ENCODE measurements at places on chromosomes 16 and 17. TPM values are rescaled to one million over a fixed set of nuclear protein-coding genes. Genes with fewer than 3 reads are reported as not detected.

DNA sequence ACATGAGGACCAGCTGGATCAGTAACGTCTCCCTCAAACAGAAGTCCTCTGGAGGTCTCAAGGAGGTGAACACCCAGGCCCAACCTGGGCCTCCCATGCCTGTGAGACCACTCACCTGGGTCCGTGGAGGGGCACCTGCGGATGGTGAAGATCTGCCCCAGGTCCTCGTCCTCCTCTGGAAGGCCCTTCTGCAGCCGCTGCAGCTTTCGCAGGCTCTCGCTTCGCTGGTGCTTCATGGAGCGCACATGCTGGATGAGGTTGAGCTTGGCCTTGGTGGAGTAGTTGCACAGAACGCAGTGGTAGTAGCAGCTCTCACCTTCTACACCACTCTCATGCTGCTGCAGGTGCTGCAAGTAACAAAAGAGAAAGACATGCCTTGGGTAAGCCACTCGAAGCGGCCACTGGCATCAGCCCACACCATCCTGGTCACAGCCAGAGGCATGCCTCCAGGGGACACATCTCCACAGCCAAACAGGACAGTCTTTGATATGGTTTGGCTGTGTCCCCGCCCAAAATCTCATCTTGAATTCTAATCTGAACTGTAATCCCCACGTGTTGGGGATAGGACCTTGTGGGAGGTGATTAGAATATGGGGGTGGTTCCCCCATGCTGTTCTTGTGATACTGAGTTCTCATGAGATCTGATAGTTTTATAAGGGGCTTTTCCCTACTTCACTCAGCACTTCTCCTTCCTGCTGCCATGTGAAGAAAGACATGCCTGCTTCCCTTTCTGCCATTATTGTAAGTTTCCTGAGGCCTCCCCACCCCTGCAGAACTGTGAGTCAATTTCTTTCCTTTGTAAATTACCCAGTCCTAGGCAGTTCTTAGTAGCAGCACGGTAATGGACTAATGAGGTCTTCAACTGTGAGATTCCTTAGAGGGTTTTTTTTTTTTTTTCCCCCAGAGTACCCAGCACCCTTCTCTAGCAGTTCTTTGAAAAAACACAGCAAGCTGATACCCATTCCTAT, 158.0 kb downstream of the ZFHX3 start:
- H3K4me3 ChIP-seq = no peak overlapping the region
- H3K27me3 ChIP-seq = no peaks in the 10 kb centered on the region
- no peak for DNase-seq

DNA sequence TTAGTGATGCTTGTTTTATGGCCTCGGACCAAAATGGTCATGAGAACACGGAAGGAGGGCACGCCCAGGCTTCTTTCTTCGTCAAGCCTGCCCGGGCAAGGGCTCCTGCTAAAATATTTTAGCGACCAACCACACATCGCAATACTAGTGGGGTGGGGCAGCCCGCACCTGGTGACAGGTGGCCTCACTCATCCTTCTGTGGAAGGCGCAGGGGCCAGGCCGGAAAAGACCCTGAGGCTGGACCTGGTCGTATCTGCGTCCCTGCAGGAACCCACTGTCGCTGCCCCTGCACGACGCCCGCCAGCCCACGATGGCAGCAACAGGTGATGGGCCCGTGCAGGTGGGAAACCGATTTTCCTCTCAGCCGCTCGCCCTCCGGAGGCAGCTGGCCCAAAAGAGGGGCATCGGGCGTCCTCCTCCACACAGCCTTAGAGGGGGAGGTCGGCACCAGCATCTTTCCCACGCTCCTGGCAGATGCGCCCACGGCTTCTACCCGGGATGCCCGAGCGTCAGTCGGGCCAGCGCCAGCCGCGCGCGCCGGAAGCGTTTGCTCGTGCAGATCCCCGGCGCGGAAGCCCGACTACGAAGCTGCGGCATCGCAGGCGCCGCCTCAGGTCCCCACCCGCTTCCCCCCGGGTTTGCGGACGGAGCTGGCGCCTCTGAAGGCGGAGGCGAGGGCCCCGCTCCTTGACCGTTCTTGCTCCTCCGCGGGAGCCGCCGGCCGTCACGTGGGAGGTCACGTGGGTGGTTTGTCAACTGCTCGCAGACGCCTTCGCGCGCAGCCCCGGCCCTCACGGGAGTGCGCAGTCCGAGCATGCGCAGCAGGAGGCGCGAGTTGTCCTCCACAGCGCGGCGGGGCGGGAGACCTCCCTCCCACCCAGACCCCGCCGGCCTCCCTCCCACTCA, 22.8 kb upstream of the FOXK2 start:
- peak; percentile 86 for DNase-seq
- peak overlapping the region; percentile 66 for H3K4me3 ChIP-seq
- H3K27ac ChIP-seq = peak overlapping the region; percentile 51
- no peaks in the 10 kb centered on the region for H3K36me3 ChIP-seq
- no peaks in the 10 kb centered on the region for H3K27me3 ChIP-seq
- H3K4me1 ChIP-seq = peaks cover 11% of the 10 kb centered on the region

DNA sequence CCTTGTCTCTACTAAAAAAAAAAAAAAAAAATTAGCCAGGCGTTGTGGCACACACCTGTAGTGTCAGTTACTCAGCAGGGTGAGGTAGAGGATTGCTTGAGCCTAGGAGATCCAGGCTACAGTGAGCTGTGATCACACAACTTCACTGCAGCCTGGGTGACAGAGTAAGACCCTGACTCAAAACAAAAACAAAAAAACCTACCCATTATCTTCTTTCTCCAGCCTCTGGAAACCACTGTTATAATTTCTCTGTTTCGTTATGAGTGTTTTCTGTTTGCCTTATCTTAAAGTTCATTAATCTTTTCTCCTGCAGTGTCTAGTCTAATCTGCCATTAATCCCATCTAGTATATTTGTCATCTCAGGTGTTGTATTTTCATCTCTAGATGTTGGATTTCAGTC, 18.6 kb upstream of the CLTC start:
- no peaks in the 10 kb centered on the region for H3K4me1 ChIP-seq
- no peak overlapping the region for H3K27ac ChIP-seq
- peaks cover 22% of the 10 kb centered on the region for H3K36me3 ChIP-seq

- no peaks in the 10 kb centered on the region for H3K27me3 ChIP-seq
- no peak for DNase-seq
- H3K27ac ChIP-seq = no peak overlapping the region
- H3K4me3 ChIP-seq = no peak overlapping the region
These were observed 19.6 kb upstream of the CCL1 start for GRCh38 chr17:34382621-34383124.

GRCh38 chr17:37322826-37323561, 52.8 kb upstream of the C17orf78 start:
- H3K27me3 ChIP-seq = no peaks in the 10 kb centered on the region
- peaks cover 3% of the 10 kb centered on the region for H3K36me3 ChIP-seq
- no peak overlapping the region for H3K27ac ChIP-seq
- no peaks in the 10 kb centered on the region for H3K4me1 ChIP-seq

- H3K36me3 ChIP-seq = no peaks in the 10 kb centered on the region
- no peaks in the 10 kb centered on the region for H3K27me3 ChIP-seq
- DNase-seq = no peak
- H3K4me1 ChIP-seq = no peaks in the 10 kb centered on the region
- H3K27ac ChIP-seq = no peak overlapping the region
These were observed 121.7 kb upstream of the NLRP1 start for GRCh38 chr17:5705876-5706576.

DNA sequence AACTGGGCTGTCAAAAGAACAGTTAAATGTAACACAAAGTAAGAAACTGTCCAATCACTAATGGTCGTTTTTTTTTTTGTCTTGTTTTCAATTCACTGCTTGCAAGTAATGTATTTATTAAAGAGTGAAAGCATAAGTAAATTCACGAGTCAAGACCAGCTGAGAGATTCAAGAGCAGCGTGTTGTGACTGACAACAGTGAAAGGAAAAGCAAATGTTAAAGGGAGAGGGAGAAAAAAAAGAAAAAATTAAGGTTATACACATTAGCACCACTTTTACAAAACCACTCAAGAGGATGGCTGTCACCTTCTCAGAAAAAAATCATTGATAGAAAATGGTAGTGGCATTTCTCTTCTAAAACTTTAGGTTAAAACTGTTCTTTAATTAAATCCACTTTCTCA, 36.1 kb downstream of the GPATCH8 start:
- no peaks in the 10 kb centered on the region for H3K27me3 ChIP-seq
- H3K27ac ChIP-seq = no peak overlapping the region
- H3K4me3 ChIP-seq = no peak overlapping the region

- DNase-seq = no peak
- no peaks in the 10 kb centered on the region for H3K36me3 ChIP-seq
- H3K27me3 ChIP-seq = no peaks in the 10 kb centered on the region
- H3K4me3 ChIP-seq = no peak overlapping the region
- no peak overlapping the region for H3K27ac ChIP-seq
These were observed 126.8 kb downstream of the CACNG3 start for GRCh38 chr16:24382762-24383407.

DNA sequence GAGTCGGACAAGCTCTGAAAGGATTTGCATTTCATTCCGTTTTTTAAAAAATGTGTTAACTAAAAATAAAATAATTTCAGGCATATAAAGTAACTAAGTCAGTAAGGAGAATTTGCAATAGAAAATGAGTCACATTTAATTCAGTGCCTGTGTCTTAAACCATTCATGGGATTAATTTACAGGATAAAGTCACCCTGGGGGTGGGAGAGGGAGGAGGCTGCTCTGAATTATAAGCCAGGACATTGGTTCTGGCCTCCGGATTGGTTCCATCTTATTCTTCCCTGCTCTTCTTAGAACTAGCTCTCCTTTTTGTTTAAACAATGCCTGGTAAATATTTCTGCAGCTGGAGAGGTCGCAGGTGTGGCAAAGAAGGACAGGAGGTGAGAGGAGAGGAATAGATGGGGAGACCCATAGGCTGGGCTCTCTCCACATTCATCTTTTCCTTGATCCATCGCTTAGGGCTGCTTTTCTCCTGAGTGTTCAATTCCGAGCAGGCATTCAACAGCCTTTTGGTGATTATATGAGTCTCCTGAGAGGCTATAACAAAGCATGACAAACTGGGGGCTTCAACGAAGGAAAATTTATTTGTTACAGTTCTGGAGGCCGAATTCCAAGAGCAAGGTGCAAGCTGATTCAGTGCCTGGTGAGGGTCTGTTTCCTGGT, 319.2 kb downstream of the PHKB start:
- no peak for DNase-seq
- H3K27me3 ChIP-seq = no peaks in the 10 kb centered on the region
- no peaks in the 10 kb centered on the region for H3K36me3 ChIP-seq
- no peak overlapping the region for H3K4me3 ChIP-seq

GRCh38 chr17:6755281-6755680, 565 bp upstream of the XAF1 start:
- peaks cover 42% of the 10 kb centered on the region for H3K4me1 ChIP-seq
- no peaks in the 10 kb centered on the region for H3K27me3 ChIP-seq
- peak overlapping the region; percentile 60 for H3K27ac ChIP-seq

- no peak overlapping the region for H3K4me3 ChIP-seq
- H3K4me1 ChIP-seq = peaks cover 39% of the 10 kb centered on the region
- no peaks in the 10 kb centered on the region for H3K27me3 ChIP-seq
- no peak overlapping the region for H3K27ac ChIP-seq
These were observed 8.8 kb downstream of the CDK5R1 start for GRCh38 chr17:32495359-32496231.

HID1 gene
- 2.3 TPM for total RNA-seq

FSCN2 gene
- total RNA-seq = 0.46 TPM

DNAH17 gene
- total RNA-seq = not detected

MAP2K3 gene
- total RNA-seq = 150 TPM

NEUROD2 gene
- total RNA-seq = not detected

ENPP7 gene
- not detected for total RNA-seq

CCDC154 gene
- total RNA-seq = 2.8 TPM

Measured in CD8-positive, alpha-beta memory T cell (primary cell).